ENCODE measurements at places on chromosomes 5 and 9.

- no peak for DNase-seq
Observed at GRCh38 chr5:124677374-124678351, 68.8 kb downstream of the ZNF608 start.

GRCh38 chr5:2757563-2758351, 6.3 kb upstream of the IRX2 start:
- no peak for DNase-seq

DNA sequence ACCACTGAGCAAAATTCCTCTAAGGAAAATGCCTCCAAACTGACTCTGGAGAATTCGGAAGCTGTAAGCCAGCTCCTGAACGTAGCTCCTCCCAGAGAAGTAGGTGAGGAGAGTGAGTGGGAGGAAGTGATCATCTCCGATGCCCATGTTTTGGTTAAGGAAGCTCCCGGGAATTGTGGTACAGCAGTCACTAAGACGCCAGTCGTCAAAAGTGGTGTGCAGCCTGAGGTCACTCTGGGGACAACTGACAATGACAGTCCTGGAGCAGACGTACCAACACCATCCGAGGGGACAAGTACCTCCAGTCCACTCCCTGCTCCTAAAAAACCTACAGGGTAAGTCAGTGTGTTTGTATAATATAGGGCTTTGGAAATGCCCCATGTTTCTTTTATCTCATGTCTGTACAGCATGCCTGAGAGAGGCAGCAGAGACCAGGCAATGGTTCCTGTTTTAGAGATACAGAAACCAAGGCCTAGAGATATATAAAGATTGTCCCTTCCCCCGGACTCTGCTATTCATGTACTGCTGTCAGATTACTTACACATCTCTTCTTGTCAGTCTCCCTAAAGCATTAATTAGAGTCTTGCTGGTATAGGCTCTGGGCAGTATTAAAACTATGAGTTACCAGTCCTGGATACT, 23.9 kb downstream of the HMGXB3 start:
- peak; percentile 77 for DNase-seq

DNA sequence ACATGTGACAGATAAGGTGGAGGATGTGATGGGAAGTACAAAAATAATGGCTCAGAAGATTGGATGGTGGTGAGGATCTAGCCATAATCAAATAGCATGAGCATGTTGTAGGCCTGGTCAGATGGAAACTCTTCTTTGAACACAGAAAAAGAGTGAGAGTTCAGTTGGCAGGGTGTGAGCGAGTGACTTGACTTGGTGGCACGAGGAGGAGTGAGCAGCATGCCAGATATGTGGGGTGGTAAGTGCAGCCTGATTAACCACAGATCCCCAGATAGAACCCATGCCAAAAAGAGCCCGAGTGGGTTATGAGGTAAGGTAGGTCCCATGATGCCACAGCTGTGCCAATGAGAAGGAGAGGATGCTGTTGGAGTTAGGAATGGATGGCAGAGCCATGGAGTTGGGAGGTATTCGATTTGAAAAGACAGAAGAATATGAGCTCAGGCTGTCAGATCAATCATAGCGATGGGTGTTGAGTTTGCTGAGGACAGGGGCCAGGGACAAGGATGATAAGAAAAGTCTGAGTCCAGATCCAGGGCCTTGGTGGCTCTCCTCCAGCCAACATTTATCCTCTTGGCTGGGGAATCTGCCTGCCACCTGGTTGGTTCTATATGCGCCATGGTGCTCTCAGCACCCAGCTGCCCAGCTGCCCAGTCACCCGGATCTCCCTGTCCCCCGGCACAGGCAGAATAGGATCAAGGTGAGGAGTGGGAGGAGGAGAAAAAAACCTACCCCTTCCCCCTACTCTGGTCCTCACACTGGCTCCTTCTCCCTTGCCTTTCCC, 16.5 kb downstream of the GARNL3 start:
- DNase-seq, result no peak

DNA sequence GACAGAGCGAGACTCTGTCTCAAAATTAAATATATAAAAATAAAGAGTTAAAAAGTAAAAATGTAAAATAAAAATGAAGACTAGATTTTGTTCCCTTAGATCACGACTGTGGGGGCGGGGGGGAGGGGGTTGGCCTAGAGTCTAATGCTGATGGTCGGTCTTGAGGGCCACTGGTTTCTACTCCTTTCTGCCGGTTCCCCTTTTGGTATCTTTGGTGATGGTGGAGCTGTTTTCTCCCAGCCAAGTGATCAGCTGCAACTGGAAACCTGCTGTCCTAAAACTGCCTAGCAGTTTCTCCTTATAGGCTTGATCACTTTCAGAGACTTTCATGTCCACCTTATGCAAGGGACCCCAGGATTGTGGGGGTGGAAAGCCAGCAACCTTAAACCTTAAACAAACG, 1.1 kb downstream of the SRD5A1 start:
- DNase-seq, result peak; percentile 59

DNA sequence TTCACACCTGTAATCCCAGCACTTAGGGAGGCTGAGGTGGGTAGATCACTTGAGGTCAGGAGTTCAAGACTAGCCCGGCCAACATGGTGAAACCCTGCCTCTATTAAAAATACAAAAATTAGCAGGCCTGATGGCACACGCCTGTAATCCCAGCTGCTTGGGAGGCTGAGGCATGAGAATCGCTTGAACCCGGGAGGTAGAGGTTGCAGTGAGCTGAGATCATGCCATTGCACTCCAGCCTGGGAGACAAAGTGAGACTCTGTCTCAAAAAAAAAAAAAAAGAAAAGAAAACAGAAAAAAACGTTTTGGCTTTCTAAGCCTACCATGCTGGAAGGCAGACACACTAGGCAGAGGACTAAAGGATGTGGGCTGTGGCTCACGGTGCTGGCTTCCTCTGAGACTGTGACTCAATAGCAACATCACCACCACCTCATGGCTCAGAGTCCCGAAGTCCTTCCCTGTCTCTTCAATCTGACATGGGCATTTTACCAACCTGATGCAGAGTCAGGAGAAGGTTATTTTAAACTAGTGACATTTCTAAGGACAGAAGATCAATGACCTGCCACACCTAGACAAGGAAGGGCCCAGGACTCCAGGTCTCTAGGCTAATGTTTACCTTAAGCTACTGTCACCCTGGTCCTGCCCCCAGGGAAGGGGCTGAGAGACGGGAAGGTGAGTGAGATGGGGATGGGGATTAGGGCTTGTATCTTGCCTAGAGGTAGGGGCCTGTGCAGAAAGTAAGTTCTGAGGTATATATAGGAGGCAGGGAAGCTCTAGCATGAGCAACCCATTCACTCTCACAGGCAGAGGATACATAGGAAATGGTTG, 3.7 kb downstream of the ECSCR start:
- peak; percentile 68 for DNase-seq

GRCh38 chr9:108588246-108588645, 267.5 kb downstream of the ACTL7B start:
- DNase-seq, result peak; percentile 16

DNA sequence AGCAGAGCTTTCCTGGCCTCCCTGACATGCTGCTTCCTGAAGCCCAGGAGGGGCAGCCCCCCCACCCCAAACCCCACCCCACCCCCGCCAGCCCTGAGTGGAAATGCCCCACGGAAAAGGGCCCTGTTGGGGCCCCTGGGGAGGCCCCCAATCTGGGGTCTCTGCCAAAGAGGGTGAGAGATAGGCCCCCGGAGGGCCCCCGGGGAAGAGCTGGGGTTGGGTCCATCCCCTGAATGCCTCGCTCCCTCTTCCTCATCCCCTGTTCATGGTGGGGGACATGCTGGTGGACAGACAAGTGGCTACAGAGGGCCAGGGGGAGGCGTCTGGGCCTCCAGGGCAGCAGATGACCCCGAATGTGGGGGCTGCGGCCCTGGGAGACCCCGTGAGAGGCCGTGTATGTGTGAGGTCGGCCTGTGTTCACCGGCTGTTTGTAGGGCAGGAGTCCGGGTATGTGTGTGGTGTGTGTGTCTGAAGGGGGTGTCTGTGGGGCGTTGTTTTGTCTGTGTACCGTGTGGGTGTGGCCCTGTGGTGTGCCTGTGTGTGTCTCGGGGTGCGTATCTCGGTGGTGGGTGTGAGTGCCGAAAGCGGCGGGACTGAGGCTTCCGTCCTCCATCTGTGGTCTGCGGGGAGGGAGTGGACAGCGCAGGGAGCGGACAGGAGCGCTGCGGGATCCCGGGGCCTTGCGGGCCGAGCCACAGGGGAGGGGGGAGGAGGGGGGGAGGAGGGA, 11.3 kb downstream of the C9orf50 start:
- DNase-seq, result peak; percentile 65

DNA sequence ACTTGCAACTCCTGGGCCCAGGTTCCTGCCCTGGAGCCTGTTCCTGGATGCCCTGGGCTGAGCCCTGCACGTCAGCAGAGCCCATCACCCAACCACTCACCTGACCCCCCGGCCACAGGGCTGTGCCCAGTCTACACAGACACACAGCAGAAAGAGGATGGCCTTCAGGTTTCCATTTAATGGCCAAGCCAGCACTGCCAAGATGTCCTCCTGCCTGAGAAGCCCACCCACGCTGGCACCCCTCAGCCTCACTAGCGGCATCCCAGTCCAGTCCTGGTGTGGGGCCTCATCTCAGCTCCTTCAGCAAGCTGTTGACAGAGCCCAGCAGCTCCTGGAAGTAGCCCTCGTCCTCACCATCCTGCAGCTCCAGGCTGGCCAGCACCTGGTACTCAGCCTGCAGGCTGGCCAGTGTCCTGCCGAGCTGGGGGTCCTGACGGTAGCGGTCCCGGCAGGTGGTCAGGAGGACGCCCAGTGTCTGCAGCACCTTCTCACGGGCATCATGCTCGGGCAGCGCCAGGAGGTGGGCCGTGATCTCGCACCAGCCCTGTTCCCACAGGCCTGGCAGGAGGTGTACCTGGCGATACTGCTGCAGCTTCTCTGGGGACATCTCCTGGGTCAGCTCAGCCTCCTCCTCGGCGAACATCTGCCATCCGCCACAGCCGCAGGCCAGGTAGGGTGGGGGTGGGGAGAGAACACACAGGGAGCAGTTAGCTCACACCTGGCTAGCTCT, 71.9 kb upstream of the LRRTM2 start:
- DNase-seq, result no peak

DNA sequence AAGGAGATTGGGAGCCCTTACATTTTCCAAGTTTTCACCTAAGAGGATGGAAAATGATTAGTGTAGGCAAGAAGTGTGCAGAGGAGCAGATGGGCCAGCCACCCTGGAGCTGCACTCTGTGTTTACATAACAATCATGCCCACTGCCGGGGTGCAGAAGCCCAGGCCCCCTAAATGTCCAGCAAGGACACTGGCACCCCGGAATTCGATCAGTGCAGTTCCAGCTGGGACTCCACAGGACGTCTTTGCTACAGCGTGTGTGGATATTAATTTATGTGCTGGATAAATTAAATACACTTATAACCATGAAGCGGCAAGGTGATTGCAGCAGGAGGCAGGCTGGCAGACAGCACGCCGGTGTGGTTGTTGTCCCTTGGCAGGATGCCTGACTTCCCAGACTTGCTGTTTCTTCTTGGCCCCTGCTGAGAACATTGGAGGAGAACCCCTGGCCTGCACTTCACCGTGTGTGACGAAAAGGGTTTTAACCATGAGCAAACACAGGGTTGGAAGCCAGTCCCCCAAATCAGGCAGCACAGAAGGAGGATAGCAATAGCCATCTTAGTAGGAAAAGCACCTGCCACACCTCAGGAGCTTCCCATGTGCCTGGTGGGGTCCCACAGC, 73.7 kb downstream of the GADD45G start:
- no peak for DNase-seq

GRCh38 chr5:110377943-110378342, 348.5 kb downstream of the TMEM232 start:
- no peak for DNase-seq

- no peak for DNase-seq
Observed at GRCh38 chr5:6340100-6340499, 38.2 kb downstream of the MED10 start.

GRCh38 chr5:144427866-144428265, 257.2 kb downstream of the KCTD16 start:
- DNase-seq, result no peak

- DNase-seq, result no peak
Observed at GRCh38 chr5:26601563-26601962, 436.8 kb downstream of the CDH9 start.
